Activated T-cell treated with anti-CD3 and anti-CD28 coated beads, Interleukin-2, amount 50 U/mL, for 72 hours (primary cell): ENCODE measurements at places on chromosomes 1 and 21. TPM values are rescaled to one million over a fixed set of nuclear protein-coding genes. Genes with fewer than 3 reads are reported as not detected.

DNA sequence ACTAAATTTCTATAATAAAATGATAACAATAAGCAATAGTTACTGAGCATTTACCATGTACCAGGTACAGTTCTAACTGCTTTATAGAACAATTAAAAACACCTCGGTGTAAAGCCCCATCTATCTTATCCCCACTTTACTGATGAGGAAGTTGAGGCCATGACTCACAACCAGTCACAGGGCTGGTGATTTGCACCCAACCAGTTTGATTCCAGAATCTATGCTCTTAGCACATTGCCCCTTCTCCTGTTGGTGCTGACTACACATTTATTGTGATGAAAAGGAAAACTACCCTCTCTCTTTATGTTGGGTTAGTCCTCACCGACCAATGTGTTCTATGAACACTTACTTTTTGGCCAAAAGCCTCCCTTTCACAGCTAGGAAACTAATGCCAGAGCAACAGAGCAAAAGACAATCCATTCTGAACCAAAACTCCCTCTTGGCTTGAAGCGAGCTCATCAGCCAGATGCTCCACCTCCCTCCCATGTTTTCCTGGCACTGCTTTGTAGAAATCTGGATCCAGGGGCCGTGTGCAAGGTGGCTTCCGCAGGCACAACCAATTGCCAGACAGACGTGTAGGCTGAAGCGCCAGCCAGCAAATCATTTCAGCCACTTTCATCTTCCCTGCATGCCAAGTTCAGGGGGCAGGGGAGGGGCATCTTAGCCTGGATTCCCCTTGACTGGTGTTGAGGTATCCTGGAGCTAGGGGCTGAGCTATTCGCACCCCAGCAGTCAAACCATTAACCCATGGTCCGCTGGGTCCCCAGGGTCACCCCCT lies 32.0 kb upstream of the SLC30A1 start:
- no peak for DNase-seq
- H3K36me3 ChIP-seq = no peaks in the 10 kb centered on the region
- no peak overlapping the region for H3K4me3 ChIP-seq
- peaks cover 20% of the 10 kb centered on the region for H3K4me1 ChIP-seq

DNA sequence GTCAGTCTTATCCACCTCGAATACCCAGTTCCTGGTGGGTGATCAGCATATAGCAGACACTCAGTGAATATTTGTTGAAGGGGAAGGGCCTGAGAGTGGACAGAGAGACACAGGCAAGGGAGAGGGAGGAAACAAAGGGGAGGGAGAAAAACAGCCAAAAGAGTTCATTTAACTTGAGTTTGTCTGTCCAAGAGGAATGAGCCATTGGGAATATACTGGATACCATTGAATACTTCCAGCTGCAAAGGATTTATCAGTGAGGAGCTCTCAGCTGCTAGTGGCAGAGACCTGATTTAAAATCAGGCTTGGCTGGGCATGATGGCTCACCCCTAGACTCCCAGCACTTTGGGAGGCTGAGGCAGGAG lies 11.5 kb upstream of the BGLAP start:
- DNase-seq = no peak
- peaks cover 8% of the 10 kb centered on the region for H3K36me3 ChIP-seq
- peaks cover 20% of the 10 kb centered on the region for H3K4me1 ChIP-seq
- H3K4me3 ChIP-seq = no peak overlapping the region
- no peaks in the 10 kb centered on the region for H3K27me3 ChIP-seq

DNA sequence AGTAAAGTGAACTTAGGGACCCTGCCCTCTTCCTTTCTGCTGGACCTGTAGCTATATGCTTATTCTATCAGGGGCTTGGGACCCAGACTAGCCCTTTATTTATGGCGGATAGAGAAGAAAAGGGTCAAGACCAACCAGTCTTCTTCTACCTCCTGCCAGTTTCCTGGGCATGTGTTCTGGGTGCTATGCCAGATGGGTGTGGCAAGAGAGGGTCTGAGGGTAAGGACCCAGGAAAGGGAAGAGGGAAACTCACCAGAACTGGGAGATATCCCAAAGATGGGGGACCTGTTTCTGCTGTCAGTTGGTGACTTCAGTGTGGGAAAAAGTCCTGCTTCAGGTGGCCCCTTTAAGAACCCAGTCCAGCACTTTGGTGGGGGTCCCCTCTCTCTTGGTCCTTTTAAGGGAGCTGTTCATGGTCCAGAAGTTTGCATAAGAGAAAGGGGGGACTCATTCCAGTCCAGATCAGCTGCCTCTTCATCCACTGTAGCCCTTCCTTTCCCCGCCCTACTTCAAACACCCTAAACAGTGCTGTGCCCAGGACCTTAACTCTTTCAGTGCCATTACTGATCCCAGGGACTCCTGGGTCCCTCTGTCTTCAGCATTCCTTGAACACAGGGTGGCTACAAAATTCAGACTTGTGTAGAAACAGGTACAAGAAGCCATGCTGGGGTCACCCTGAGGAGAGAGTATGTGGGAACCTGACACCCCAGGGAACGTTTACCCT lies 18.4 kb downstream of the SSR2 start:
- peaks cover 14% of the 10 kb centered on the region for H3K4me1 ChIP-seq
- no peaks in the 10 kb centered on the region for H3K36me3 ChIP-seq
- H3K27ac ChIP-seq = no peak overlapping the region
- DNase-seq = no peak

DNA sequence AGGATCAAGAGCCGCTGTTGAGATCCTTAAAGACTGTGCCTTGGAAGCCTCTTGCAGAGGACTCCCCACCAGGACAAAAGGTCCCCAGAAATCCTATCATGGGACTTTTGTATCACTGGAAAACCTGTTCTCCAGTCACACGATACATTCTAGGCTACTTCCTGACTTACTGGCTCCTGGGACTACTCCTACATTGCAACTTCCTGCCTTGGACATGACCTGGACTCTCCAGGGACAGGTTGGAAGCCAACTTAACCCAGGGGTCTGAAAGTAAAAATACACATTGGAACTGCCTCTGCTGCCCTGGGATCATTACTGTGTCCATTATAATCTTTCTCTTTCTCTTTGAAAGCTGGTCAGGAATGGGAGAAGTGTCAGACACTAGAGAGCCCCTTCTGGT lies 9.9 kb downstream of the PIGV start:
- peaks cover 6% of the 10 kb centered on the region for H3K36me3 ChIP-seq
- peak overlapping the region; percentile 10 for H3K27ac ChIP-seq
- H3K27me3 ChIP-seq = no peaks in the 10 kb centered on the region

GRCh38 chr1:66730462-66730861 lies 21.8 kb upstream of the DYNLT5 start:
- DNase-seq = no peak
- H3K4me1 ChIP-seq = peaks cover 47% of the 10 kb centered on the region
- peaks cover 22% of the 10 kb centered on the region for H3K27me3 ChIP-seq
- H3K36me3 ChIP-seq = no peaks in the 10 kb centered on the region
- no peak overlapping the region for H3K4me3 ChIP-seq

GRCh38 chr21:29920938-29921337 lies 18.9 kb downstream of the GRIK1 start:
- no peak overlapping the region for H3K4me3 ChIP-seq
- H3K4me1 ChIP-seq = no peaks in the 10 kb centered on the region
- no peak overlapping the region for H3K27ac ChIP-seq
- H3K36me3 ChIP-seq = no peaks in the 10 kb centered on the region

DNA sequence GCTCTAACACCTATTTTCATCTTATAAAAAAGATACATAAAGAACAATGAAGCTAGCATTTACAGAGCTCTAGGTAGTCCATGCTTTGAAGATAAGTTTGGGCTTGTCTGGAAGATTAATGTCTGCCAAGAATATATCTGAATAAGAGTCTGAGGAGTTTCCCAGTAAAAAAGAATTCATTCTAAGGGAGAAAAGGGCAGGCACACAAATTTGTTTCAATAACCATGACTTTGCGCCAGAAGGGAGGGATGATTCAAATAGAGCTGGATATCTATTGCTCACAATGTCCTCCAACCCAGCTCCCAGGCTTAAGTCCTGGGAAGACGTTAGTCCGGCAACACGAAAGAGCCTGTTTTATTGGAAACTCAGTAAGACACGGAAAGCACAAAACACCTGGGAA lies 9.7 kb upstream of the TTLL7 start:
- H3K27me3 ChIP-seq = peaks cover 39% of the 10 kb centered on the region
- no peak for DNase-seq
- no peak overlapping the region for H3K27ac ChIP-seq

DNA sequence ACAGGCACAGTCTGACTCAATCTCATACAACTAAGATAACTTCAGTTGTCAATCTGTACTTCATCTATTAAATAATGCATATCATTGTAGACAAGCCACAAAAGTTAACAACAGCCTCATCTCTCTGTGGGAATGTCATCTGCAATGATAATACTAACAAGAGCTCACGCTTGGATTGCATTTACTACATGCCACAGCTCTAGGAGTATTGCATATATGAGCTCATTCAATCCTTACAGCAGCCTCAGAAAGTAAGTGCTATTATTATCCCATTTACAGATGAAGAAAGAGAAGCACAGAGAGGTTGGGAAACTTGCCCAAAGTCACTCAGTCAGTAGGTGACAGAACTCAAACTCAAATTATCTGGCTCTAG lies 105.7 kb upstream of the GUCA2B start:
- H3K27me3 ChIP-seq = peaks cover 49% of the 10 kb centered on the region
- no peaks in the 10 kb centered on the region for H3K36me3 ChIP-seq
- H3K4me3 ChIP-seq = no peak overlapping the region
- peaks cover 4% of the 10 kb centered on the region for H3K4me1 ChIP-seq
- no peak for DNase-seq

- peaks cover 35% of the 10 kb centered on the region for H3K4me1 ChIP-seq
- peak overlapping the region; percentile 18 for H3K4me3 ChIP-seq
- no peaks in the 10 kb centered on the region for H3K36me3 ChIP-seq
- H3K27me3 ChIP-seq = no peaks in the 10 kb centered on the region
- DNase-seq = no peak
These were observed 22.4 kb downstream of the LAMB3 start for GRCh38 chr1:209629621-209630382.

- no peaks in the 10 kb centered on the region for H3K4me1 ChIP-seq
- no peak overlapping the region for H3K4me3 ChIP-seq
- no peak overlapping the region for H3K27ac ChIP-seq
- no peaks in the 10 kb centered on the region for H3K36me3 ChIP-seq
- H3K27me3 ChIP-seq = no peaks in the 10 kb centered on the region
These were observed 39.4 kb downstream of the NDUFS5 start for GRCh38 chr1:39065542-39065941.

DNA sequence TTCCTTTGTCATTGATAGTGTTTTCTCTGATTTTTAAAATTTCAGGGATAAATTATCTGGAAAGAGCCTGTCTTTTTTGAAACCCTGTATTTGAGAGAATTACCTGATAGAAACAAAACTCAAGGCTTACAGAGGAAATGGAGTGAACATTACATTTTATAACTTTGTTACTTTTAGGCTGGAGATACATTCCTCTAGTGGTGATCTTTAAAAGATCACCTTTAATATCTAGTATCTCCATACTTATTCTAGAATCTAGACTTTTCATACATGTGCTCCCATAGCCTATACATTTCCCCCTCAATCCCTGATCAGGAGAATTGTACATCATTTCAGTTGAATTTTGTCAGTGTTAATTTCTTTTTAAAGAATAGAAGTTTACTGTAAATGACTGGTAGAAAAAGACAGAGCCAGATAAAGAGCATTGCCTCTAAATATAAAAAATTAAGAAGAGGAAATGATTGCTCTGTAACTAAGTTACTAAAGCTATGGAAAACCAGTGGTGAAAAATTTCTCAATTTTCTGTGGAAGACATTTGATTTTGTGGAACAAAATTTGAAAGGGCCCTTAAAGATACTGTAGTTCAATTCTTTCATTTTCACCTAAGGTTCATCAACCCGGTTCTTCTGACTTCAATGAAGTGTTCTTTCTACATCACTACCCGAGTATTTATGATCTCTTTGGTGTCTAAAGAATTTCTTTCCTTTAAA lies 33.7 kb downstream of the RASAL2 start:
- no peaks in the 10 kb centered on the region for H3K36me3 ChIP-seq
- H3K27ac ChIP-seq = no peak overlapping the region
- H3K4me1 ChIP-seq = no peaks in the 10 kb centered on the region
- no peak overlapping the region for H3K4me3 ChIP-seq

- H3K27me3 ChIP-seq = peaks cover 5% of the 10 kb centered on the region
- H3K36me3 ChIP-seq = peaks cover 1% of the 10 kb centered on the region
- H3K27ac ChIP-seq = no peak overlapping the region
- H3K4me1 ChIP-seq = peaks cover 43% of the 10 kb centered on the region
These were observed 216.4 kb downstream of the LTN1 start for GRCh38 chr21:28776251-28776650.

DNA sequence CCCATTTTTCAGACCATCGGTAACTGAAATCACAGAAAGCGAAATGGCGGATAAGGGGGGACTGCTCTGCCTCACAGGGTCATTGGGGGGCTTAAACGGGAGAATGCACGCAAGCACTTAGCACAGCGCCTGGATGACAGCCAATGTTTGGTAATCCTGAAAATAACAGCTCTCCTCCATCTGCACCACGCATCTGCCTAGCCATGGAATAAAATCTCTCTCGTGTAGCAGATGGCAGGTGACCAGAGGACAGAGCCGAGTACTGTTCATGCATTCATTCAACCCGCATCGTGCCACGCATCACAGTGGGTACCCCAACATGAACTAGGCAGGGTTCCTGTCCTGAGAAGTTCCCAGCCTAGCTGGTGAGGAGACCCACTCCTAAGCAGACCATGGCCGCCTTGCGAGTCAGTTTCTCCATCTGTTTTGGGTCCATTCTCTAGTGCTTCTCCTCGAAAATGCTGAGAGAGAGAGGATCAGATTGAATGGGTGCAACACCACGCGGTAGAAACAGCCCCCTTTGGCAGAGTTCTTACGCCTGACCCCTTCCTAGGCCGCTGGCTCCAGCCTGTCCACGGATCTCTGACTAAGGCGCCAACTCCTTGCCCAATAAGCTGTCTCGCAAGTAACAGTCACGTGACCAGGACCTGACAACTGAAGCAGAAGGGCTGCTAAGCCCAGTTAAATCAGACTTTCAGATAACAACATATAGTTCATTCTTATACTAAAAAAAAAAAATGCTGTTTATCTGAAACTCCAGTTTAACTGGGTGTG lies 7.3 kb downstream of the SLC1A7 start:
- no peak overlapping the region for H3K4me3 ChIP-seq
- peaks cover 6% of the 10 kb centered on the region for H3K36me3 ChIP-seq
- DNase-seq = no peak
- H3K27ac ChIP-seq = no peak overlapping the region
- H3K4me1 ChIP-seq = peaks cover 5% of the 10 kb centered on the region
- no peaks in the 10 kb centered on the region for H3K27me3 ChIP-seq

- DNase-seq = no peak
- no peaks in the 10 kb centered on the region for H3K4me1 ChIP-seq
- H3K4me3 ChIP-seq = no peak overlapping the region
- H3K36me3 ChIP-seq = no peaks in the 10 kb centered on the region
These were observed 11.1 kb upstream of the TRIM63 start for GRCh38 chr1:26078286-26079177.

The TRPM2 gene
- total RNA-seq = 2.4 TPM

The PADI1 gene
- total RNA-seq = not detected

The A3GALT2 gene
- total RNA-seq = not detected

The TRIM17 gene
- total RNA-seq = 6.2 TPM

The UBE2U gene
- not detected for total RNA-seq

The GJA4 gene
- total RNA-seq = 0.17 TPM

The DENND2D gene
- total RNA-seq = 165 TPM

The ADAMTSL4 gene
- 0.86 TPM for total RNA-seq

The SLC30A7 gene
- 48.7 TPM for total RNA-seq

The CPT2 gene
- total RNA-seq = 25.3 TPM

The LPAR3 gene
- total RNA-seq = 0.65 TPM

The PCNT gene
- 69.6 TPM for total RNA-seq
